Uterus (tissue), 4 donors: ENCODE measurements at places on chromosomes 1 and 21. TPM values are rescaled to one million over a fixed set of nuclear protein-coding genes. Genes with fewer than 3 reads are reported as not detected.
A peak's percentile ranks its signal among the peaks of the same experiment; 100 is the strongest.

GRCh38 chr21:42632336-42632751 is 21.1 kb upstream of the PDE9A start:
- H3K4me1 ChIP-seq = peaks cover 4% of the 10 kb centered on the region
- no peaks in the 10 kb centered on the region for H3K27me3 ChIP-seq

GRCh38 chr1:225519166-225519863 is 91.5 kb upstream of the LBR start:
- DNase-seq = no peak
- H3K36me3 ChIP-seq = no peaks in the 10 kb centered on the region
- H3K27ac ChIP-seq = no peak overlapping the region
- H3K27me3 ChIP-seq = no peaks in the 10 kb centered on the region

The CD1B gene
- total RNA-seq = not detected

DNA sequence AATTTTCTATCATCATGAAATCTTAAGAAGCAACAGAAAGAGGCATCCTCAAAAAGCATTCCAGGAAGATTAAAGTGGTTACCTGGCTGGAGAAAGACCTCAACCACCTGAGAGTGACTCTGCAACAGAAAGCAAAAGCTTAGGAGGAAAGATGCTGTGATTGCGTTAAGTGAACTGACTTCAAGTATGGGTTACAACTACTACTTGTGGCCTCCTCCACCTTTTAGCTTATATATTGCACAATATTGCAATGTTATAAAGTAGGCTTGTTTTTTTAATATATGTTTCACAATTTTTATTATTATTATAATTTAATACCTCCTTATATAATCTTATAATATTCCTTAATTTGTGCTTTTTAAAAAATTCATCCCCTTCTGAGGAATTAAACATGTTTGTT is 1407.5 kb downstream of the KCNT2 start:
- H3K4me1 ChIP-seq = no peaks in the 10 kb centered on the region
- H3K27ac ChIP-seq = no peak overlapping the region
- no peak overlapping the region for H3K4me3 ChIP-seq
- no peak for DNase-seq
- H3K27me3 ChIP-seq = no peaks in the 10 kb centered on the region

GRCh38 chr1:235571482-235571881 is 67.2 kb upstream of the B3GALNT2 start:
- no peaks in the 10 kb centered on the region for H3K36me3 ChIP-seq
- H3K4me3 ChIP-seq = no peak overlapping the region
- H3K27ac ChIP-seq = no peak overlapping the region
- no peaks in the 10 kb centered on the region for H3K4me1 ChIP-seq
- no peak for DNase-seq

The ICOSLG gene
- 2.1 TPM for total RNA-seq

DNA sequence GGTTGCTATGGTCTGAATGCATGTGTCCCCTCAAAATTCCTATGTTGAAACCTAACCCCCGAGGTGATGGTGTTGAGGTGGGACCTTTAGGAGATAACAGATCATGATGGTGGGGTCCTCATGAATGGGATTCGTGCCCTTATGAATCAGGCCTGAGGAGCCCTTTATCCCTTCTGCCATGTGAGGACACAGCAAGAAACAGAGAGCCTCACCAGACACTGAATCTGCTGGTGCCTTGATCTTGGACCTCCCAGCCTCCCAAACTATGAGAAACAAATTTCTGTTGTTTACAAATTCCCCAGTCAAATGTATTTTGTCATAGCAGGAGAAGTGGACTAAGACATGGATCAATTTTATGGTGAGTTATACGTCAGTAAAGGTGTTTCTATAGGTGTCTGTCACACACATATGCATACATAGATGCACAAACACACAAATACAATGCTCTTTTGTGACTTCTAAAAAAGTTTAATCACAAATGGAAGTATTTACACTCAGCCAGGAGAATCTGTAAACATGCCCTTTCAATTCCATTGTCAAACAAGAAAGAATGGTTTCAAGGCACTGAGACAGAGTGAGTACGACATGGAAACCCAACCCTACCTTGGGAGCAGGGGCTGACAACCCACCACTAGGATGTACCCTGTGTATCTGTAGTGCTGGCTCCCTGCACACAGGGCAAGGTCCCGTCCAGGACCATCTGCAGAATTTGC is 5.5 kb upstream of the ETS2 start:
- H3K4me3 ChIP-seq = no peak overlapping the region
- no peaks in the 10 kb centered on the region for H3K36me3 ChIP-seq
- no peaks in the 10 kb centered on the region for H3K27me3 ChIP-seq
- H3K4me1 ChIP-seq = no peaks in the 10 kb centered on the region
- H3K27ac ChIP-seq = no peak overlapping the region
- no peak for DNase-seq

DNA sequence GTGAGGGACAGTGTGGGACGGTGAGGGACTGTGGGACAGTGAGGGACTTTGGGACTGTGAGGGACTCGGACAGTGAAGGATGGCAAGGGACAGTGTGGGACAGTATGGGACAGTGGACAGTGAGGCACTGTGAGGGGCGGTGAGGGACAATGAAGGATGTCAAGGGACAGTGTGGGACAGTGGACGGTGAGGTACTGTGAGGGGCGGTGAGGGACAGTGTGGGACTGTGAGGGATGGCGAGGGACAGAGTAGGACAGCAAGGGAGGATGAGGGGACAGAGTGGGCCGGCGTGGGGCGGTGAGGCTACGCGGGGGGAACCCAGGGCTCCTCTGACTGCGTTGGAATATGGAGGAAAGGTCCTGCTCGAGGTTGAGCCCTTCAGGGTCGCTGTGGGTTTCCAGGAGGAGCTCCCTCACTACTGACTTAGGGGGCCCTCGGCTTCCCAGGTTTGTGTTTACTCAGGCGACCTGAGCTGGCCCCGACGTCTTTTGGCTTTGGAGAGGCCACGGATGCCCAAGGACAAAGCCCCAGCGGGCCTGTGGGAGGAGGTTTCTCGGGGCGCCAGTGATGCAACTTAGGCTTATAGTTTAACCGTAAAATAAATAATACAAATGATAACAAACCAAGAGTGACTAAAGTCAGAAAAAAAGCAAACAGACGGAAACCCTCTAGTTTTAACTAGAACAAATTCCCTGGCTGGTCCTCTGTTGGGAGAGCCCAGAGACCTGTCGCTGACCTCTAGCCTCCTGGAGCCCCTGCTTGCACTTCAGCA is 1.1 kb upstream of the ERRFI1 start:
- no peaks in the 10 kb centered on the region for H3K27me3 ChIP-seq
- DNase-seq = peak; percentile 46
- no peak overlapping the region for H3K4me3 ChIP-seq
- peak overlapping the region; percentile 100 for H3K27ac ChIP-seq

GRCh38 chr21:38982096-38982495 is 176.4 kb downstream of the ETS2 start:
- no peak for DNase-seq
- no peak overlapping the region for H3K4me3 ChIP-seq
- no peaks in the 10 kb centered on the region for H3K4me1 ChIP-seq
- no peaks in the 10 kb centered on the region for H3K36me3 ChIP-seq

DNA sequence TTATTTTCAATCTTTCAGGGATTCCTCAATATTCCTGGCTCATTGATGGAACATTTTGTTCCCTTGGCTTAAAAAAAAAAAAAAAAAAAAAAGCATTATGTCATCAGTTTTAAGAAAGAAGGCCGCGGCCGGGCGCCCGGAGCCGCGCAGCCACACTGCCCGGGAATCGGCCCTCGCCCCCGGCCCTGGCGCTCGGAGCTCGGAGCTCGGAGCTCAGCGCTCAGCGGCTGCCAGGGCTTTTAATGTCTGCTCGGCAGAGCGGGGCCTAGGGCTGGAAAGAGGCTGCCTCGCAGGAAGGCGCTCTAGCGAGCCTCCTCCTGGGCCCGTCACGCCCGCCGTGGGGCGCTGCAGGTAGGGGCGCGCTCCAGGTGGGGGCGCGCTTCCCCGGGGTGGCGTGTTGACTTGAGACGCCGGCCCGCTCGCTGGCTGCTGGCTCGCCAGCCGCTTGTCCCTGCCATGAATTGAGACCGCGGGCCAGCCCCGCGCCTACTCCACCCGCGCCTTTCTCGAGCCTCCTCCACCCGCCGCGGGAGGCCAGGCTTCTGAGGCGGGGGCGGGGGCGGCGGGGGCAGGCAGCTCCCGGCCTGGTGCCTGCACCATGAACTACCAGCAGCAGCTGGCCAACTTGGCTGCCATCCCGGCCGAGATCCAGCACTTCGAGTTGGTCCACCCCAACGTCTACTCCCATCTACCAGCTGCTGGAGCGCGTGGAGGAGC is 5.4 kb upstream of the TDRD5 start:
- no peaks in the 10 kb centered on the region for H3K4me1 ChIP-seq
- H3K36me3 ChIP-seq = no peaks in the 10 kb centered on the region
- DNase-seq = no peak
- H3K4me3 ChIP-seq = peak overlapping the region; percentile 18
- H3K27me3 ChIP-seq = no peaks in the 10 kb centered on the region

The GBP5 gene
- total RNA-seq = not detected

GRCh38 chr1:109761227-109762038 is 2.3 kb downstream of the EPS8L3 start:
- no peaks in the 10 kb centered on the region for H3K27me3 ChIP-seq
- H3K27ac ChIP-seq = no peak overlapping the region
- peak; percentile 17 for DNase-seq
- no peaks in the 10 kb centered on the region for H3K4me1 ChIP-seq
- H3K36me3 ChIP-seq = no peaks in the 10 kb centered on the region
